T-helper 2 cell (primary cell): ENCODE measurements at places on chromosomes 1 and 21.

- DNase-seq: no peak
Measured at GRCh38 chr1:18018366-18018765, 89.2 kb upstream of the IGSF21 start.

GRCh38 chr1:202586018-202586821 lies 124.0 kb downstream of the SYT2 start:
- no peak for DNase-seq

GRCh38 chr1:203371288-203371687 lies 20.4 kb upstream of the FMOD start:
- DNase-seq: no peak

DNA sequence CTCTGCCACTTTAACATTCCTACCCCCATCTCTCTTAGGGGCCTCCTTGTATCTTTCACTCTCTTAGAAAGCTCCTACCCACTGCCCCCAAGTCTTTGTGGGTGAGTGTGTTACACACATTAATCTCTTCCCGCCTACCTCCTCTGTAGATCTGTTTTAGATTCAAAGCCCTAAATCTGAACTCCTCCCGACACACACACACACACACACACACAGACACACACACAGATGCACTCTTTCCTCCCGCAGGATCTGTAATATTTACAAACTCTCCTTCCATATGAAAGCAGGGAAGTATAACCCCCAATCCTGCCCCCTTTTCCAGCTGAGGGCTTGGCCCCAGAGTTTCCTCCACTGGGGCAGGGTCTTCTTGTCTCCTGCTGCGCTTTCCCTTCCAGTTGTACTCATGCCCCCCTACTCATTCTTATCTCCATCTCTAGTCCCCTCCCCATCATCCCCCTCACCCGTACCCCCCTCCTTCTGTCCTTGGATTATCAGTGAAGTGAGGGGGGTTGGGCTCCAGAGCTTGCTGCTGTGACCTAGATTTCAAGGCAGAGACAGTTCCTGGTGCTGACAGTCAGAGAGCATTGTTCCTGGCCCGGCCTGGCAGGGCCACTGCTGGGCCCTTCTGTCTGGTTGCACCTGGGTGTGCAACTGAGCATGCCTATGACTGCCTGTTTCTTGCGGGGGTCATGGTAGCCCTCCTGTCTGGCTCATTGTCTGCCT lies 4.3 kb downstream of the PEA15 start:
- no peak for DNase-seq

DNA sequence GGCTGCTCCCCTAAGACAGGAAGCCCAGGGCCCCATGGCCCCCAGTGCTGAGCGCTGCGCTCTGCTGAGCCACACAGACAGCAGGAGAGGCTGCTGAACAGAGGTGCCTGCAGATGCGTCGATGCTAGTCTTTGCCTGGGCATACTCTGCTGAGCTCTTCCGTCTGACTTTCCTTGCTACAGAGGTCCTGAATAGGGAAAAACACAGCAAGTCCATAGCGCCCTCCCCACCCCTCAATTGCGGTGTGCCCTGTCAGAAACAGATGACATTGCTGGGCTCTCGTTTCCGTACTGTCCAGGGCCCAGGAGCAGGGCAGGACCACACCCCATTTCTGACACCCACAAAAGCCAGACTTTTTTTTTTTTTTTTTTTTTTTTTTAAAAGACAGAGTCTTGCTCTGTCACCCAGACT lies 252.5 kb downstream of the SDCCAG8 start:
- no peak for DNase-seq

DNA sequence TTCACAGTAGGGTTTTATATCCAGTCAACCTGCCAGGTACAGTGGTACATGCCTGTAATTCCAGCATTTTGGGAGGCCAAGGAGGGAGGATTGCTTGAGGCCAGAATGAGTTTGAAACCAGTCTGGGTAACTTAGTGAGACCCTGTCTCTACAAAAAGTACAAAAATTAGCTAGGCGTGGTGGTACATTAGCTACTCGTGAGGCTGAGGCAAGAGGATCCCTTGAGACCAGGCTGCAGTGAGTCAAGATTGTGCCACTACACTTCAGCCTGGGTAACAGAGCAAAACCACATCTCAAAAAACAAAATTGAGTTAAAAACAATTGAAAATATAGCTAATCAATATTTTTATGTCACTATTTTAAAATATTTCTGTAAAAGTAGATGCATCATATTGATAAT lies 33.2 kb downstream of the DDI2 start:
- no peak for DNase-seq

- DNase-seq: no peak
Measured at GRCh38 chr1:213429642-213430041, 378.6 kb downstream of the RPS6KC1 start.

DNA sequence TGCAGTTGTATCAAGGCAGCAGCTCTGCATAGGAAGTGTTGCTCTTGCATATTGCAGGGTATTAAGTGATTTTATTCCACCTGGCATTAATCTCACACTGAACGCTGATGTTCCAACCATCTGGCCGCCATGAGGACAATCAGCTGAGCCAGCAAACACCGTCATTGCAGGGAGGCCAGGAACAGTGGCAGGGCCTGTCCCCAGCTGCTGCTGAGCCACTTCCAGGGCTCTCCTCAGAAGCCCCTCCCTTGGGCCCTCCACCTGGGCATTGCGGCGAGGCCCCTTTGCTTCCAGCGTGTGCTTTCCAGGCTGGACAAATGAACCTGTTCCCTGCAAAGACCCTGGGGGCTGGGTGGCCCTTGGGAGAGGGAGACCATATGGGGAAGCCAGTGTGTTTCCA lies 171.6 kb upstream of the C1orf174 start:
- DNase-seq: no peak

- peak; percentile 24 for DNase-seq
Measured at GRCh38 chr1:153509729-153510354, 25.9 kb downstream of the S100A6 start.

DNA sequence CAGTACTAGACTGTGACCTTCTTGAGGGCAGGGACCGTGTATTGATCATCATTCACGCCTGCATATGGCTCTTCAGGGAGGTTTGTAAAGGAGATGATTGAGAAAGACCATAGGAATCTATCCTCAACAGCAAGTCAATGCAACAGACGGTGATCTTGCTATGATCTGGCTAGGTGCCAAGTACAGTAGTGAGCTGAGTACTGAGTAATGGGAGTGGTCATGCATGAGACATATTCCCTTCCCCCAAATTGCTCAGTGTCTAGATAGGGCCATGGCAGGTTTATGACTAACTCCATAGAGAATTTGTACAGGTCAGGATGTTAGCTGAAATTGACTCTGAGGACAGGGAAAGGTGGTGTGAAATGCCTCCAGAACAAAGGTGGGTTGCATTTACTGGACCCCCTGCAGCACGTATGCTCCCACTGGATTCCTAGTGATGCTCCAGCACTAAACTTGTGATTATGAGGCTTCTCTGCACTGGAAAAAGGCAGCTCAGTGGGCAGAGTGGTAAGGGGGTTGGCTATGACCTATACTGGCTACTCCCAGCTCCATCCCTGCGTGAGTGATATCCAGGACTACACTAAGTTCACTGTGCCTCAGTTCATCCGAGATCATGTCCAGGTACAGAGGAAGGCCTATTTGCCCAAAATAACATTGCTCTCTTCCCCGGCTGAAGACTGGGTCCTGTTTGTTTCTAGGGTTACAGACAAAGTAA lies 37.2 kb downstream of the KCNJ6 start:
- no peak for DNase-seq

DNA sequence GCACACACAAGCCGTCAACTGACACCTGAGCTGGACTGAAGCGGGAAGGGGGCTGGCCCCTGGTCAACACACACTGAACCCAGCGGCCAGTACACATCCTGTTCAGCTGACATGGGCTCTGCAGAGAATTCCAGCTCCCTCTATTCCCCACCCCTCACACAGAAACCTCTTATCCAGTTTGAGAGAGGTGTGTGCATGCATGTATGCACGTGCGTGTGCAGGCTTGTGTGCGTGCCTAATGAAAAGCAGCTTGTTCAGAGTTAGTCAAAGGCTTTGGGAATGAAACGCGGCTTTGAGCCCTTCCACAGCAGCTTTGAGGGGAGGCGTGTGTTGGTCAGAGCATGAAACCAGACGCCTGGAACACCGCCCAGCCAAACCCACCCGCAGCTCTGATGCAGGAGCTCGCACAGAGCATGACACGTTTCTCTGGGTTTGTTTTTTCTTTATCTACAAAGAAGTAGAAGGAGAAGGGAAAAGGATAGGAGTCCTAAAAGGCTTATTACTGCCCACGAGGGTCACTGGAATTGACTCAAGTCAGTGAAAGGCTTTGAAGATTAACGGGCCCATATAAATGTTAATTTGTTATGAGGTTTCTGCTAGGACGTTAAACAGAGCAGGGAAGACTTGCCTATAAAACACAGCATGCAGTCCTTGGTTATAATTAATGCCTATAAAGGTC lies 184.2 kb downstream of the ETS2 start:
- DNase-seq: no peak

DNA sequence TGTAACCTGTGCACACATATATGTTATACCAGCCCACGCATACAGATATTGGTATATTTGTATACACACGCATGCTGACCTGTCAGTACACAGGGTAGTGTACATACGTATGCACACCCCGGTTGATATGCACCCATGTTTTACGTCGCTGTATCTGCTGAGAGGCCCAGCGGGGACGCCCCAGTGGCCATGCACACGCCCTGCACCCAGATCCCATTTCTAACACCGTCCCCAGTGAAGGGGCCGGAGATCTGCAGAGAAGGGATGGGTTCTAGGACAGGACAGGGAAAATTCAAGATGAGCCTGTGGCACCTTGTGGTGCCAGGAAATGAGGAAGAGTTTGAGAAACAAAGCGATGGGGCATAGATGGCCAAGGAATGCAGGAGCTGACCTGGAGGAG lies 57.2 kb upstream of the TTC34 start:
- no peak for DNase-seq

GRCh38 chr1:220914283-220915116 lies 35.3 kb downstream of the HLX start:
- DNase-seq: no peak

DNA sequence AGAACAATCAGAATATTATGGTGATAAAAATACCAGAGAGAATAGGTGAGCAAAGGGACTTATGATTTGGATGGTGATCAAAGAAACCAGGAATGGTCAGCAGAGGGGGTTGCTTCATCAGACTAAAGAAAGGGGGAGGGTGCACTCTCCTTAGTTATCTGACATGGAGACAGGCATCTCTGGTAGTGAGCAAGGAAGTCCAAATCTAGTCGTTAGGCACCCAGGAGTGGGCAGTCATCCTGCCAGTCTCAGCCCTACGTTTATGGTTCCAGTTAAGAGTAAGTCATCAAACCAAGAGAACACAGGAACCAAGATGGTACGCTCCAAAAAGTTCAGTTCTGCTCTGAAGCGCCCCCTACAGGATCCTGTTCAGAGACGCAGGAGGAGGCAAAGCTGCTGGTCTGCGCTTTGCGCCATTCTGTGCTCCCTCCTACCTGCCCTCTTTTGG lies 28.6 kb downstream of the EBNA1BP2 start:
- no peak for DNase-seq

GRCh38 chr1:222583079-222583478 lies 6.7 kb downstream of the TAF1A start:
- DNase-seq: no peak

DNA sequence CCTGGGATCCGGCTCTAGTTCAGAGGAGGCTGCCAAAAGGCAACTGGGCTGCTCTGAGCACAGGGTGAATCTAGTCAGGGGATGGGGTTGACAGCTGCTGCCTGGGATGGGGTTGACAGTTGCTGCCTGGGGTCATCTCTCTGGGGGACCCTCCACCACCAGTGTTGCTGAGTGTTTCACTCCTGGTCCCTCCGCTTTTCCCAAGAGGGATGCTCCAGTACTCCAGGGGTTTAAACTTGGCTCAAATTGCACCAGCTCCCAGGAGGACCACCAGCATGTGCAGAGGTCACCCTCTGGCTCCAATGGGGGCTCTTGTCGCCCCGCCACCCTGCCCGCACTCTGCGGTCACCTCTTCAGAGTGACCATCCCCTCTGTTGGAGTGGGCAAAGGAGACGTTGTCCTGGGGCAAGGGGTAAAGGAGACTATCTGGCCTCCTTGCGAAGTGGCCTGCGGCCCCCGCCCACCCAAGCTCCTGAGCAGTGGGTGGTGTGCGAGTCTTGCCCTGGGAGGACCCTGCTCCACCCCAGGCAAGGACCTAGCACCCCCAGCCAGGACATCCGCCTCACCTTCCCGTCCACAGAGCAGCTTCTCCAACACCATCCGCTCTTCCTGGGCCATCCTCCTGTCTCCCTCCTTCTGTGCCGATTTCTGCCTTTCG lies 52.6 kb downstream of the SIK1 start:
- no peak for DNase-seq

GRCh38 chr1:85606414-85606800 lies 25.8 kb downstream of the CCN1 start:
- DNase-seq: no peak

GRCh38 chr1:220552672-220553260 lies 24.8 kb downstream of the MARK1 start:
- DNase-seq: no peak

DNA sequence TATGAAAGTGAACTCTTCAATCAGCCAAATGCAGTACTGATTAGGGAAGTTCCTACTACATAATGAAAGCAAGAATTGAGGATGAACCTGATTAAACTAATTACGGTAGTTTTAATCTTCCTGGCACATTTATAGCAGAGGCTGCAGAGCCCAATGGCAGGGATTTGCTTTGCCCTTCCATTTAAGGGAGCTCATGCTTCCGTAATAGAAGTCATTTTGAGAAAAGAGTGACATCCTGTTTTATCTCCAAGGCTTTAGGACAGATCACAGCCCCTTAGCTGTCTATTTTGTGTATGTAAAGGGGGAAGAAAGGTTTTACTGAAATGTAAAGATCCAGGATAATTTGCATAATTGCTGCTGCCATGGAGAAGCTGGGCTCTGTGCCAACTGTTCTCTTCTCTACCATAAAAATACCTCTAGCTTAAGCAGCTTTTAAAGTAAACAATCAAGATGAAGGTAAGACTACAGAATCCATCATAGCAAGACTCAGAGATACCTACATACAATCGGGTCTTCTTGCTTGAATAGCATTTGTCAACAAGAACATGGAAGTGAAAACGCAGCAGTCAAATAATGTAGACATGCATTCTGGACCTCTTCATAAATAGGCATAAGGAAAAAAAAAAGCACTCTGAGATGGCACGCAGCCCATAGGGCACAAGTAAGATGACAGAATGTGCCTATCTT lies 62.5 kb downstream of the ASH1L start:
- no peak for DNase-seq

GRCh38 chr1:35845766-35846165 lies 37.2 kb upstream of the AGO1 start:
- no peak for DNase-seq
